ENCODE measurements at places on chromosomes 2 and 18.

DNA sequence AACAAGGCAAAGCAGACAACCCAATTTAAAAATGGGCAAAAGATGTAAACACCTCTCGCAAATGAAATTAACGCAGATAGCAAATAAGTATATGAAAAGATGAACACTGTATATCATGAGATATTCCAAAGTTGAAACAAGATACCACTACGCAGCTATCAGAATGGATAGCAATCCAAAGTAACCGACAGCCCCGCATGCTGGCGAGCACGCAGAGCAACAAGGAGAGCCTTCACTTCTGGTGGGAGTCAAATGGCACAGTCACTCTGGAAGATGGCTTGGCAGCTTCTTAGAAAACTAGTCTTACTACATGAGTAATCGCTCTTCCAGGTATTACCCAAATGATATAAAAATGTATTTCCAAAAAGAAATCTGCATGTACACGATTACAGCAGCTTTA lies 1.4 kb downstream of the NDUFA10 start:
- no peak for DNase-seq

- no peak for DNase-seq
Observed at GRCh38 chr18:71471963-71472725, 1072.0 kb downstream of the CBLN2 start.

- no peak for DNase-seq
Observed at GRCh38 chr2:8119782-8120505, 561.9 kb upstream of the ID2 start.

DNA sequence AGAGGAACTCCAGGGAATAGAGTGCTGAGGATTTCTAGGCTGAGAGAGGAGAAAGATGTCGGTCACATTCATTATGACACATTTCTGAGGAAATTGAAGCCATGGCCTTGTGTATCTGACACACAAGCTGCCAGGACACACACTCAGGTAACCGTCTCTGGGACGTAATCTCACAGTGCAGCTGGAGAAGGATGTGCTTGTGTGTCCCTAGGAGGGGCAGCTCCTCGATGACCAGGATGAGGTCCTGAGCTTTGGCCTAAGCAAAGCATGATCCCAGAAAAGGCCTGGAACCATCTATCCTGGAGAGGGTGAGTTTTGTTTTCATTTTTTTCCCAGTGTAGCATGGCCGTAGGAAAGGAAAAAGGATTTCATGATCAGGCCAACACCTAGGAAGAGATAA lies 102.2 kb downstream of the CAPN13 start:
- DNase-seq: no peak

All from midbrain (tissue), 1 donor.